ENCODE measurements at places on chromosomes 12 and 14.

DNA sequence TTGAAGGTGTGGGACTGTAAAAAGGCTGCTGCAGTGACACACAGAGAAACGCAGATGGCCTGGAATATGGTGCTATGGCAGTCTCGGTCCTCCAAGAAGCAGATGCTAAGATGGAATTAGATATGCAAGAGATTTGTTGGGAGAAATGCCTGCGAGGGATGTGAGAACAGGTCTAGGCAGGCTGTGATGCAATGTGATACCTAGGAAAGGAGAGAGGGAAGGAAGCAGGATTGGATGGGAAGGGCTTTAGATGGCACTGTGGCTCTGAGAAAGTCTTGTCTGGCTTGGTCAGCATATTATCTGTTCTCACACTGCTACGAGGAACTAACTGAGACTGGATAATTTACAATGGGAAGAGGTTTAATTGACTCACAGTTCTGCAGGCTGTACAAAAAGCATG is 374.4 kb downstream of the BCAT1 start:
- no peak for DNase-seq

DNA sequence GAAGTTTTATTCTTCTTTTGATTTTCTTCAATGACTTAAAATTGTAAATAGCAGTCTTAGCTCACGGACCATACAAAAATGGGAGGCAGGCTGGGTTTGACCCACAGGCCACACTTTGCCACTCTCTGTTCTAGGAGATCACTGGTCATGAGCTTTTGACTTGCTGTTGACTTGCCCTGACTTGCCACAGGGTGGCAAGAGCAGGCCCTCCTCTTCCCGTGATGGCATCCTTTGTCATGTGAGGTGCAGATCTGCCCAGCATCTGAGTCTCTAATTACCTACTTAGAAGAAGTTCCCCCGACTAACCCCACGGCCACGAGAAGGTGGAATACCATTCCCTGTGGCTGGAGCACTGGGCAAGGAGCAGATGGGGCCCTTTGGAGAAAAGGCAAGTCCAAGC is 81.0 kb upstream of the SCAF11 start:
- no peak for DNase-seq

GRCh38 chr12:66599816-66600215 is 79.1 kb downstream of the GRIP1 start:
- DNase-seq: no peak

- peak; percentile 75 for DNase-seq
Measured at GRCh38 chr14:60515511-60516289, 6.8 kb downstream of the SIX6 start.

- peak; percentile 61 for DNase-seq
Measured at GRCh38 chr14:100554082-100554677, 33.0 kb downstream of the BEGAIN start.

DNA sequence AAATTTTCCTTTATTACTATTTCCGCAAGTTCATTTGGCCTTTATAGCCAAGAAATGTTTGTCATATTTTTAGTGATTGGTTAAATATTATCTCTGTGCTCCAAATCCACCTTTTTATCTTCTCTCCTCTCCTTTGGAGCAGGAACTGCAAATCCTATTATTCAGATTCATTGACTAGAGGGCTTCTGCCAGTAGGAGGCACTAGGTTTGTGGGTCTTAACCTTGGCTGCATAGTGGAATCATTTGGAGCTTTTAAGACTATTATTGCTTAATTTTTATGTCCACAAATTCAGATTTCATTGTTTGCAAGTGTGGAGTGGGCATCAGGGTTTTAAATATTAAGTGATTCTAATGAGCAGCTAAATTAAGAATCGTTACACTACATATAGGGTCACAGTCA is 75.3 kb upstream of the SYT10 start:
- DNase-seq: no peak

DNA sequence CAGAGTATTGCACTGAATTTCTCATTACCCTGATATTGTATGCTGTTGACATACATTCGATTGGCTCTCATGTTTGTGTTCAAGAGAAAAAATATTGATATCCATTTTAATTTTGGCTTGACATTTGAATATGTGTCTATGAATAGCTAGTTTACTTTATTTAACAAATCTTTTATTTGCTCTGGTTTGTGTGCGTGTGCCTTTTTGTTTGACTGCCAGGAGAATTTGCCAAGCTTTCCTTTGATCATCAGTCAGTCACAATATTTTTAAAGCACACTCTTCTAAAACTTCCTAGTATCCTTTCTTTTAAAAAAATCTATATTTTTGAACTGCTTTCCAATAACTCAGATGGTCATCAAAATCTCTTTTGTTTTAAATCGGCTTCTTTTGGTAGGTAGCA is 179.3 kb upstream of the FLRT2 start:
- DNase-seq: no peak

GRCh38 chr12:79016181-79016580 is 151.6 kb downstream of the SYT1 start:
- DNase-seq: no peak

GRCh38 chr12:27968972-27969623 is 3.4 kb downstream of the PTHLH start:
- peak; percentile 67 for DNase-seq

DNA sequence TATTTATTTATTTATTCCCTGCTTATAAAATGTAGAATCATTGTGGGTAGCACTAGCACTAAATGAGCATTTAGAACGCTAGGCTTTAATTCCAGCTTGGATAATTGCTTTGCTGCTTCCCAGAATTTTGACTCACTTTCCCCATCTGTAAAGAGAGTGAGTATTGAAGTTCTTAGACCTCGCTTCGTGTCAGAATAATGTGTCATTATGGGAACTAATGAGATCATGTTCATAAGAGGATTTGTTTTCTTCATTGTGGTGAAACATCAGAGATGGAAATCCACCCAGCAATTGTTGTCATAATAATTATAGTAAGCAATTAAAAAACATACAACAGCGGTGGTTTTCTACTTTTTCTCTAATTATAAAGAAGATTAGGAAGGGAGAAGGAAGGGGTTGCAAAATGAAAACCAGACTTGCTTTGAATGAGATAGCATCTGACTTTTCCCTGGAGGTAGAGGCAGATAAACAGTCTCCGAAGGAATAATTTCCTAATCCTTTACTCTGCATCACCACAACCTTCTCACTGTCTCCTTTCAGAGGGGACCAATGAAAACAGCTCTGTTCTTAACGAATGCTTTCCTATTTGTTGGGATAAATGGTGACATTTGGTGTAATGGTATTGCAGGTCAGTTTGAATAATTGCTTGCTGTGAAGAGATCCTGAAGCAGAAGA is 86.8 kb upstream of the ARHGAP5 start:
- no peak for DNase-seq

DNA sequence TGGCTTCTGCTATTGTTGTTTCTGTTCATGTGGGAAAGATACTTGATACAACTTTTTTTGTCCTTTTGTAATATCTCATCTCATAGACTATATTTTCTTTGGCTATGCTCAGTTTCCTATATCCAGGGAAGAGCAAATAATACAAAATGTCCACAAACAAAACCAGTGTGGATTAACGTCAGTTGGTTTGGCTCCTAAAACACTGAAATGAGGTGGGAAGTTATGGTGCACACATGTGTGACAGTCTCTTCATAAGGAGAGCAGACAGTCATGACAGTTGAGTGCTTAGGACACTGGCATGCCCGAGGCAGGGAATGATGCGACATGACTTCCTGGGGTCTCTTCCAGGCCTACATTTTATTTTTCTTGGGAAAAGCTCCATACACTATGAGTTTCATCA is 27.5 kb downstream of the RHOJ start:
- no peak for DNase-seq

DNA sequence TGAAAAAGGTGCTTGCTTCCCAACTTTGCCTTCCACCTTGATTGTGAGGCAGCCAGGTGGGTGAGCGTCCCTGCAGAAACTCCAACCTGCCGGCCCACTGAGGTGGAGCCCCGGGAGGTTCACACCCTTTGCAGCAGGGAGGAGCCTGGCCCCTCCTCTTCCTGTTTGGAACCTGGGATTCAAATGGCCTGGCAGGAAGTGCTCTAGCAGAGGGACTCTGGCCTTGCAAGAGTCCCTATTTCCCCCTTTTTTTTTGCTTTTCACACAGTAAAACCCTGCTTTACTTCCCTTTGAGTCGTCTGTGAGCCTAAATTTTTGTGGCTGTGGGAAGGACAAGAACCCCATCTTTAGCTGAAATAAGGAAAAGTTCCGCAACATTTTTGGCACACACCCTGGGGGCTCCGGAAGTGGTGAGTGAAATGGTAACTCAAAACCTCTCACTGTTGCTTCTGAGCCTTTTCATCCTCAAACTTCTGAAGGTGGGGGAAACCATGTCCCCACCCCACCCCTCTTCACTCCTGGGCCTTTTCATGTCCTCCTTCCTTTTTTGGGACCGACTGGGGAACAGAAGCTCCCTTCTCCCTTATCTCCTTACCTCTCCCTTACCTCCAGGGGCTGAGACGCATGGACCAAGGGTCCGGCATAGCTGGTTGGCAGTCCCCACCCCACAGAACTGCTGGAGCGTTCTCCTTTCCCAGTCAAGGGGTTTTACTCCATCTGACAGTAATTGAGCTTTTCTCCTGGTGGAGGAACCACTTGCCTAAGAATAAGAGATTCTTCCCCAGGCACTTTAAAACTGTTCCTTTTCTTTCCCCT is 102.0 kb downstream of the KCNMB4 start:
- DNase-seq: no peak

DNA sequence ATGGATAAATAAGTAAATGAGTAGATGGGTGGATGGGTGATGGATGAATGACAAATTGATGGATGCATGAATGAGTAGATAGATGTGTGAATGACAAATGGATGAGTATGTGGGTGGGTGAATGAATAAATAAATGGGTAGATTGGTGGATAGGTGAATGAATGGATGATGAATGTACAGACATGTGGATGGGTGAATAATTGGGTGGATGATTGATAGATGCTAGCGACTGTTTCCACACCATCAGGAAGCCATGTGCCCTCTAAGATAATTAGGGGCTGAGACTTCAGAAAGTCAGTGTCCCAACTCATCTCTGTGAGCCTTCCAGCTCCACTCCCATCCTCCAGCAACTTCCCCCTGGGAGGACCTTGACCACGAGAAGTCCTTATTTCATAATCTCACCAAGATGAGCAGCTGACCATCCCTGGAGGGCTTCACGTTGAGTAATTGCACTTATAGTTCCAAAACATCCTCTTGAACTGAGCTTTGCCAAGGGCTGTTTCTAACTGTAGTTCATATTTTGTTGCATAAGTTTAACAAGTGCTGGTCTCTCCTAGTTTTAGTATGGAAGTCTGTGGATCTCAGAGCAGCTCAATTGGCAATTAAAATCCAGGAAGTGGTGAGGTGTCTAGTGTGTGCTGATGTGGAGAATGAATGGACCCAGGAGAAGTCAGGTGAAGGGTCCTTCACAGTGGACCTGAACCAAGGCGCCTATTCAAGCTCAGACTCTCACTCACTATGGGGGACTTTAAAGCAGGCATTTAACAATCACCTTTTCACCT is 295.7 kb downstream of the ADGRD1 start:
- no peak for DNase-seq

GRCh38 chr12:120532701-120533238 is 1.4 kb upstream of the RNF10 start:
- no peak for DNase-seq

DNA sequence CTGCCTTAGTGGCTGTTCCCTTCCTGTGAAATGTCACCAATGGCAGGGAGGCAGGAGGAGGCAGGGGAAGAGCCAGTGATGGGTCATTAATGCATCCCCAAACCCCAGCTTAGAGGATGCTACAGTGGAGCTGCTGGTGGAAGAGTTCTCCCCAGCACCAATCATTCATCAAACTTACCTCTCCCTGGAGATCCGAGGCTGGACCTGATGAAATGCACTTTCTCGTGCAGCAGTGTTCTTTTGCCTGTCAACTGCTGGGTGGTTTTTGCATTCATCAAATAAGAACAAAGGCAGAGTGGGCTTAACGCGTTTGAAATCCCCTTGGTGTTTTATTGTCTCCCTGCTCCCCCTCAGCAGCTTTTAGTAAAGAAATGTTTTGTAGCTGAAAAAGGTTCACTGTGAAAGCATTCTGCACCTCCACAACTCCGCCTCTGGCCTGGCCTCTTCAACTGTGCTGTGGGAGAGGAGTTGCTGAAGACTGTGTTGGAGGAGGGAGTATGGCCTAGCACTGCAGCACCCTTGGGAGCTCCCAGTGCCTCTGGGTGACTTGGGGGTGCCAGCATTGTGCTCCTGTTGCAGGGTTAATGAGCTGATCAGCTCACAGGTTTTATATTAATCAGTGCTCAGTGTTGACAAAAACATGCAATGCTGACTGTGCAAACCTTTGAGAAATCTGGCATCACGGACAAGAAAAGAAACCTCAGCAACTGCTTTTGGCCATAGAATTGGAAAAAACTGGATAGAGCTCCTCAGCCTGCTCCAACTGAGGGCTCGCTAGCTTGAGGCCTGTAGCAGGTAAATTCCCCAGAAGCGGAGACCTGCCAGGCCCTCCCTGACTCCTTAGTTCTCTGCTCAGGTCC is 14.4 kb downstream of the TSPAN9 start:
- no peak for DNase-seq

DNA sequence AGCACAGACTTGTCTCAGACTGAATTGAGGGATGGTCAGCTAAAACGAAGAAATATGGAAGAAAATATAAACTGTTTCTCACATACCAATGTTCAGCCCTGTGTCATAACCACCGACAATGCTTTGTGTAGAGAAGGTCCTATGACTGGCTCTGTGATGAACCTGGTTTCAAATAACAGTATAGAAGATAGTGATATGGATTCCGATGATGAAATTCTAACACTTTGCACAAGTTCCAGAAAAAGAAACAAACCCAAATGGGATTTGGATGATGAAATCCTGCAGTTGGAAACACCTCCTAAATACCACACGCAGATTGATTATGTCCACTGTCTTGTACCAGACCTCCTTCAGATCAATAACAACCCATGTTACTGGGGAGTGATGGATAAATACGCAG is 7.9 kb upstream of the MAPK1IP1L start:
- no peak for DNase-seq
